M059J (cell line): ENCODE measurements at places on chromosomes 3 and 15. TPM values are rescaled to one million over a fixed set of nuclear protein-coding genes. Genes with fewer than 3 reads are reported as not detected.
A peak's percentile ranks its signal among the peaks of the same experiment; 100 is the strongest.

VPS18 gene
- 17.6 and 29.9 TPM in 2 replicates for total RNA-seq

TMEM108 gene
- total RNA-seq: 0.69 and 1.7 TPM in 2 replicates

SNURF gene
- total RNA-seq: 3.0 and 7.0 TPM in 2 replicates

CGNL1 gene
- 0.12 and 1.3 TPM in 2 replicates for total RNA-seq

STAC gene
- 19.6 and 22.3 TPM in 2 replicates for total RNA-seq

APOD gene
- total RNA-seq: not detected in 2 replicates

TMEM212 gene
- total RNA-seq: not detected in 2 replicates

- peak; percentile 77 for DNase-seq
Measured at GRCh38 chr3:132804498-132804897, 82.3 kb upstream of the NPHP3 start.

GRCh38 chr3:53708001-53708621 is 138.1 kb downstream of the CHDH start:
- DNase-seq: no peak

GRCh38 chr3:73010158-73010557 is 13.5 kb downstream of the PPP4R2 start:
- no peak for DNase-seq

- no peak for DNase-seq
Measured at GRCh38 chr15:88785217-88785616, 18.0 kb upstream of the ACAN start.

GRCh38 chr3:112437146-112438022 is 61.9 kb downstream of the BTLA start:
- peak; percentile 25 for DNase-seq

DNA sequence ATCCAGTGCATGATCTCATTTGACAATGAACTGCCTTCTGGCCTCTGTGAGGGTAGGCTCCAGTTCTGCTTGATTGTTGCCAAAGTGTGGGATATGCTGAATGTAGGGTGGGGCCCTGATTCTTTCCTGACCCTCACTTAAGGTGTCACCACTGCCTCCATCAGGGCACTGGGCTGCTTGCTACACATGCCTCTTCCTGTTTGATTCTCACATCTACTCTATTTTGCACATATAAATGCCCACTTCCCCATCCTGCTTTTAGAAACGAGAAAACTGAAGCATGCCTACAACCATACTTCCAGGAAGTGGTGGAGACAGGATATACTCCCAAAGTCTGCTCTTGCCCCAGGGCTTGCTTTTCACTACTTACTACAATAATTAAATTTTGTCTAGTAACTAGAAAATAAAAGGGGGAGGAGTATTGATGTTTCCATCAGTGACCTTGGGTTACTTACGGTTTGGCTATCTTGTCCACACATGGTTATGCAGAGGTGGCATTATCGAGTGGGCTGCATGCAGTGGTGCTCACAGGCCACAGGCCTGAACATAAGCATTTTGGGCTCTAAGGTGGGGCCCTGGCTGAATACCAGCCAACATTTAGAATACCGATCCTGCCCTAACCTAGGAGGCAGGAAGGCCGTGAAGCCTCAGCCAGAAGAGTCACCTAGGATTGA is 6.7 kb downstream of the ZDHHC3 start:
- DNase-seq: no peak

- no peak for DNase-seq
Measured at GRCh38 chr15:75214293-75215096, 12.8 kb downstream of the C15orf39 start.

- DNase-seq: no peak
Measured at GRCh38 chr3:127663151-127663550, 9.6 kb upstream of the ABTB1 start.

DNA sequence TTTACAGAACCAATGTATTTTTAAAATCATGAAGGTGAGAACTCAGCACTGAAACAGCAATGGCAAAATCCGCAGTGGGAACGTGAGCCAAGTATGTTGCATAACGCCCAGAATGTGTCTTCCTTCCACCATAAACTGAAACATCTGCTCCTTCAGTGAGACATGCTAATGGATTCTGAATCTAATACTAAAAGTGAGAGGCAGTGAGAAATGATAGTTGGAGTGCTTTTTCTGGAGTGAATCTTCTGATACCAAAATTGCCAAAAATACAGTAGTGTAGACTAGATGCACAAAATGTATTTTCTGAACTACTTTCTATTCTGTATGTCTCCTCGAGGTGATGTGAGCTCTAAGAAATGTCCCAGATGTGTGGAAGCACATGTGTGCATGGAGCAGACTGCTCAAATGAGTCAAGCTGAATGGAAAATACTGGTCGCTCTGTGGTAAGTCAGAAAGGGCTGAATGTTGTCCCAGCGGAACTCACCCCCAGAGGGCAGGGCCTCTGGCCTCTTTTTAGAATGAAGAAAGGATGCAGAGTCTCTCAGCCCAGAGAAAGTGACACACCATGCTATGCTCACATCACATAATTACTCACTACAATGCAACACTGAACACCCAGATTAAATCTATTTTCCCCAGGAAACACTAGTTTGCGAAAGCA is 73.0 kb downstream of the ATP10A start:
- DNase-seq: no peak

DNA sequence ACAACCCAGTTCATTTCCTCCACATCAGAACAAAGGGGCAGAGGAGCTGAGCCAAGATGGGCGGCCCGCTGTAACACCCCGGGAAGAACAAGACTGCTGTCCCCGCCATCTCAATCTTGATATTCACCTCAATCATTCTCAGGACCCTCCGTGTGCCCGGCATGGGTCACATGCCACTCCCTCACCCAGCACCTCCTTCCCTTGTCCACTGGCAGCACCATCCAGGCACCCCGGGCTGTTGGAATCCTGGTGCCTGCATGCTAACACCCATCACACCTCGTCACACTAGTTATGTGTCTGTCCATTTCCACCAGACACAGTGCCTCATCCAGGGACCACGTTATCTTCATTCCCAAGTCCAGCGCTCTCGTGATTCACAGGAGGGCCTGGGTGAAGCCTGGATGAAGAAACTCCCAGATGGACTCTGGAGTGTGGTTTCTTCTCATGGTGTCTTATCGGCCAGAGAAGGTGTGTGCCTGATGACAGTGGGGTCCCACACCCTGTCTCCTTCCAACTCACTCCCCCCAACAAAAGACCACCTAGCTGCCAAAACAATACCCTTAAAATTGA is 16.7 kb downstream of the MEGF11 start:
- DNase-seq: no peak

DNA sequence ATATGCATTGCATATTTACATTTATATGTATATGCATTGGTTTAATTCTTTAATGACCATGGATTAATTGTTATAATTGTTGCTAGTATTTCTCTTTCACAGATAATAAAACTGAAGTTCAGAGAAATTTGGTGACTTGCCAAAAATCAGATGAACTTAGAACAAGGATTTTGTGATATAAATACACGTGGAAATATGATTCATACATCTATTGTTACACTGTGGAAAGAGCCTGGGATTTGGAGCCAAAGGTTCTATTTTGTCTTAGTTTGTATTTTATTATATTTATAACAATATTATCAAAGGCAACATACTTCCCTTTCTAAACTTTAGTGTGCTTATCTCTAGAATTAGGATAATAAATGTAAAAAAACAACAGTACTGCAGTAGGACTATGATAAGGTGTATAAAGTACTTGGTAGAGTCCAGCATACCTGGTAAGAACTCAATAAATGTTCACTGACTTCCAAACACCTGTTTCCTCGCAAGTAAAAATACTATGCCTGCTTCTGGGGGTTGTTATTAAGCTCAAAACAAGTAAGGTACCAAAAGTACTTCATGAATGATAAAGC is 342.9 kb downstream of the THSD4 start:
- no peak for DNase-seq

- DNase-seq: no peak
Measured at GRCh38 chr3:52880474-52880873, 16.9 kb downstream of the STIMATE start.

DNA sequence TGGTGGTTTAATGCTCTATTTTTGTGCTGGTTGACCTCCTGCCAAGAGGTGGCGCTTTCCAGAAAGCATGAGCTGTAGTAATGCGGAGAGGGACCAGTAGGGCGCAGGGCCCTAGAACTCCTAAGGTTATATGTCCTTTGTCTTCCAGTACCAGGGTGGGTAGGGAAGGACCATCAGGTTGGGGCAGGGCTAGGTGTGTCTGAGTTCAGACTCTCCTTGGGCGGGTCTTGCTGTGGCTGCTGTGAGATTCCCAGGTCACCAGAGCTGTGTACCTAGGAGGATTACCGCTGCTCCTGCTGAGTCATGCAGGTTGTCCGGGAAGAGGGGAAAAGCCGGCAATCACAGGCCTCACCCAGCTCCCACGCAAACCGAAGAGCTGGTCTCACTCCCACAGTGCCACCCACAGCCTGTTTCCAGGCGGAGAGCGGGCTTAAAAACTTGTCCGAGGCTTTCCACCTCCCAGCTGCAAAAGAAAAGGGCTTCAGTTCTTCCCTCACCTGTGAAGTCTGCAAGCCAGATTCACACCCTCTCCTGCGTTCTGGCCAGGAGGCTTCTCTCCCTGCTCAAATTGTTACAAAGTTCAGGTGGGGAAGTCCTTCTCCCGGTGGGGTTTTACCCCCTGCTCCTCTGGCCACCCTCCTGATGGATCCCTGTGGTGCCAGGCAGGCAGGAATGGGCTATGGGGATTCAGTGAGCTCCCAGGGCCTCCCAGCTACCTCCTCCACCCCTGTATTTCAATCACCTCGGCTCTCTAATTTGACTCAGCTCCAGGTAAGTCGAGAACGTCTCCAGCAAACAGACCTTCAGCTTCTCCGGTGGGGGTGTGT is 37.7 kb upstream of the BCHE start:
- DNase-seq: no peak

GRCh38 chr15:64476550-64476949 is 16.2 kb downstream of the ZNF609 start:
- DNase-seq: no peak

- no peak for DNase-seq
Measured at GRCh38 chr15:42808913-42809312, 72.0 kb upstream of the CDAN1 start.

DNA sequence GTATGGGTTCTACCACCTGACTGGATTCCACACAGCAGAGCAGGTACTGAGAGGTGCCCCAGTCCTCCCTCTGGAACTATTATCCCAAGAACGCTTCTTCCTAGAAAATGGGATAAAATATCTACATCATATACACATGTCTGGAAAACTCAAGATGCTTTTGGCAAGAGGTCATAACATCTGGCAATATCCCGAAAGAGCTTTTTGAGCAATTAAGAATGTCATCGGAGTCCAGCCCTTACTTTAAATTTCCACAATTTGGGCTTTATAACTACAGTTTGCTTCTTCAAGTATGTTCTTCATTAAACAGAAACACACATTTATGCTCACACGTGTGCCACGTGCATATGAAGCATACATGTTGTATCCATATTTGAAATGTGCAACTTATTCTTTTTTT is 365.9 kb upstream of the THBS1 start:
- no peak for DNase-seq

GRCh38 chr15:31262901-31263671 is 63.5 kb upstream of the KLF13 start:
- no peak for DNase-seq

DNA sequence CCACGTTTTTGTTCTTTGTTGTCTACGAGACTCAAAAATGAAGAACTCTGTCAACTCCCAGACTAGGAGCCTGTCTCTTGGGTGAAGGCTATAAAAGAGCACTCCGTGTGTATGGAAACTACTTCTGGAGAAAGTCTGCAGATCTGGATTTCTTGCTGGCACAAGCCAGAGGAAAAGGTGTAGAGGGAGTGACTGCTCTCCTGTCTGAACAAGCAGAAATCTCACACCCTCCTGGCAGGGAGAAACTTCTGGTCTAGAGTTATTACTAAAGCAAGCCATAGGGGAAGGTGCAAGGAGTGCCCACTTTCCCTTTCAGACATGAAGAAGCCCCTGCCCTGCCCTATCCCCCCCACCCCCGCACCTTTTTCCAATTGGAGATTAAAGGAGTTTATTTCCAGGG is 9.5 kb downstream of the PLAAT1 start:
- DNase-seq: no peak

DNA sequence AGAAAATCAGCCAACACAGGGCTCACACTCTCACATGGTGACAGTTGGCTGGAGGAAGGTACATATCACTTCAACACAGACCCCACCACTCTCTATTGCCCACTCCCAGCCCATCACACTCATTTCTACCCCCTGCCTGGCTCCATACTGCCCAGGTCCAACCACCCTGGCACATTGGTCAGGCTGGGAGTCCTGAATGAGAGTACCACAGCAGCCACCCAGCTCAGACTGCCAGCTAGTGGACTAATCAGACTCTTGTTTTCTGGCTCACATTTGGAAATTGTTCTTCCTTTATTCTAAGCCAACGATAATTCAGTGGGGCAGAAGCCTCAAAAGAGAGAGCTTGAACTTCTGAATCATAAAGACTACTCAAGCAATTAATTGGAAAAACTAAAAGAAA is 20.0 kb downstream of the MRPL46 start:
- no peak for DNase-seq

DNA sequence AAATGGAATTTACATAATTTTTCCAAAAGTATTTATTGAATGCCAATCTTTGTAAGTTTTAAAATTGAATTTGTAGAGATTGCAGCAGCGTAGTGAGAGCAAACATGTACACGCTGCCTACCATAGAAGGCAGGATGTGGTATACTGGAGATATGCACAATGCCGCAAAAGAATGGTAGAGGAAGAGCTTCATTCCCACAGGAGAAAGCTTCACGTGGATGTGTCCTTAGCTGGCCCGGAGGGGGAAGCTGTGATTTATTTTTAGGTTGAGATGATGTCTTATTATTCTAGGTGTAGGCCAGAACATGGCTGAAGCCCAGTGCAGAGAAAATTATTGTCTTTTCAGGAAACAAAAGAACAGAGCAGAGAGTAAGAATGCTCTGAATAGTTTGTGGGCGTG is 743.3 kb upstream of the BCHE start:
- DNase-seq: peak; percentile 23

DNA sequence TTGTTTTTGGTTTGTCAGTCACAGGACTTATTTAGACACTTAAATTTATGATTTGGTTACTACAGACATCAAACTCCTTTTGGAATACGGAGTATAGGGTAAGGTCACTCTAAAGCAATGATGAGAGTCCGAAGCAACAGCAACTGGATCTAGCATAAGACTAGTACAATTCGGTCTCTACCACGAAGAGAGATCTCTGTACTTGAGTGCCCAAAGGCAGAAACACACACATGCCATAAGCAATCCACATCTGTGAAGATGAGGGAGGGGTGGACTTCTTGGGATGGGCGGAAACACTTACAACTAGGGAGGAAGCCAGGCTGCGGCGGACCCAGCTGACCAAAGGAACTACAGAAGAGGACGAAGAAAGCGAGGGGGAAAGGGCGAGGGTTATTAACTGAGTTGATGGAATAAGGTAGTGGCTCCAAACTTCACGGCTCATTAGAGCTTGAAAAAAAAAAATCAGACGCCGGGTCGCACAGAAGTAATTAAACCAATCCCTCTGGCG is 595 bp downstream of the DPH6 start:
- peak; percentile 68 for DNase-seq

GRCh38 chr15:70541511-70541910 is 221.8 kb downstream of the UACA start:
- DNase-seq: no peak

GRCh38 chr3:99962703-99963102 is 145.0 kb downstream of the CMSS1 start:
- DNase-seq: peak; percentile 41

GRCh38 chr15:80608688-80609087 is 86.4 kb upstream of the ABHD17C start:
- DNase-seq: no peak
